Left lobe of liver (tissue), 2 donors: ENCODE measurements at places on chromosomes 2 and 18. TPM values are rescaled to one million over a fixed set of nuclear protein-coding genes. Genes with fewer than 3 reads are reported as not detected.

Gene GAREM2
- 0.15 TPM for total RNA-seq

DNA sequence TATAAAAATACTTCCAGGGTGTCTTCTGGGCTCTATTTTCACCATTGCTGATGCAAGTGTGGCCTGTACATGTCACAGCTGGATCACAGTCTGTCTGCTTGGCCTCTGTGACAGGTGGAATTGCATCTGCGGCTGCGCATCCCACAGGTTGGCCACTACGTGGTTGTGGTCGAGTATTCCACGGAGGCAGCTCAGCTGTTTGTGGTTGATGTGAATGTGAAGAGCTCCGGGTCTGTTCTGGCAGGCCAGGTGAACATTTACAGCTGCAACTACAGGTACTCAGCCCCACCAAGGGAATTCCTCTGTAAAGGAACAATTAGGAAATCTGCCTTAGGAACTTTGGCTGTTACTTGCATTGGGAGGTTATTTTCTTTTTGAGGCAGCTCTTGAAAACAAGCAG lies 144.5 kb downstream of the LAMA3 start:
- no peak for DNase-seq

DNA sequence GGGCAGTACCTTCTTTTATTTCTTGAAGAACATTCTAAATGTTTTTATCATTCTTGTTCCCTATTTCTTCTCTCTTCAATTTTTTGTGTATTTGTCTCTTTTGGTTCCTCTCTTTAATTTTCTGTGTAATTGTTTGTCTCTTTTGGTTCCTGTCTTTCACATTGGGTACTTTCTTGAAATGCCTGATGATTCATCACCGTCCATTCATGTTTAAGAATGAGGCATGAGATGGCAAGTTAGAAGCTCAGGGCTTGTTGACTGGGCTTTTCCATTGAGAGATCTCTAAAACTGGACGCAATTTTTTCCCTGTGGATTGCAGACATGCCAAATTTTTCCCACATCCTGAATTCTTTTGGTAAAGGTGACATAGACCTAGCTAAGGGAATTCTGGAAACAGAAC lies 33.7 kb upstream of the IL1R2 start:
- DNase-seq = no peak

- DNase-seq = no peak
Observed at GRCh38 chr2:85189606-85190270, 56.5 kb downstream of the TCF7L1 start.

DNA sequence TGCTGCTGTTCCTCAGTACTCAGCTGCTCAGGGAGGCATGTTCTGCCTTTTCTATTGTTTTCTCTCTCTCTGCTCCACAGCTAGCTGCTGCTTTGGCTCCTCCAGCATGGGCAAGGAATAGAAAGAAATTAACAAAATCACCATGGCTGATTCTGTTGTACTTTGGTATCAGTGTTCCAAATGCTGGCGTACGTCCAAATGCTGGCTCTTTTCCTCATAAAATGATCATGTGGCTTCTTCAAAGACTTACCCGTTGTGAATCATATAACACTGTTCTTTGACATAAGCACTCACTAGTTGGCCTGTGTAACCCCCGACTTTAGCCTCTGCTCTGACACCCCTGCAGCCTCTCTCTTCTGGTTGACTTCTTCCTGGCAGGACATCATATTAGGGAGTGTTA lies 547.6 kb downstream of the CPS1 start:
- peak; percentile 52 for DNase-seq

GRCh38 chr2:108454440-108454839 lies 5.4 kb downstream of the GCC2 start:
- no peak for DNase-seq
